ENCODE measurements at places on chromosomes 6 and 20.

DNA sequence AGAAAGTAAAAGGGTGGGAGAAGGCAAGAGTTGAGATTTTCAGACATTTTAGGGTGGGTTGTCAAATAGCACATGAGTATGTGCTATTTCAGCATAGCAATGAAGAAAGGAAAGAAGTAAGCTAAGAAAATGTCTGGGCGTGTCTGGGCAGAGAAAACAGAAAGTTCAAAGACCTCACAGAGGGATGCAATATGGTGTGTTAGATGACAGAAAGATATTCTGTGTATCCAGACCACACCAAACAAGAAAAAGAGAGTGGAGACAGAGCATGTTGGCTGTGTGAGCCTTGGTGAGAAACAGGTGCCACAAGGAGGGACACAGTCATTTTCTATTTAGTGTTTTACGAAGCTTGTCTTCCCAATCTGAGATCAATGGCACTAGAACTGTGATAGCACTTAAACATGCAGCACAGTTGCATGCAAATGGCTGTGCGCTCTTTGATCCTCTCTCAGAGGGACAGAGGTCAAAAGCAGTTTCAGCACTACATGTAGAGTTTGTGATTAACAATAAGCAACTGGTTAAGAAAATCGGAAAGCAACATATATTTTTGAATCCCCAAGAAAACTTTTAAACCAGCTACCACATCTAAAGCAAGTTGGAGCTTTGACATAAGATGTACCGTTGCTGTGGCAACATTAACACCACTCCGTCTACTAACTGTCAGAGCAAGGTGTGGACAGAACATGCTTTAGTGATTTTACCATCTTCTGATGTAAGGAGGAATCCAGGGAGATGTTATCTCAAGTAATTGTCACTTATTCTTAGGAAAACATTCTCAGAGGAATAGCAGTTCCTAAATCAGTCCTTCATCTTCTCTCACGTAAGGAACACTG lies 515.5 kb upstream of the NOX3 start:
- no peak for DNase-seq

- no peak for DNase-seq
These were observed 412.1 kb downstream of the PKHD1 start for GRCh38 chr6:51675020-51675921.

- no peak for DNase-seq
These were observed 4.1 kb upstream of the HLA-E start for GRCh38 chr6:30485236-30485635.

GRCh38 chr6:70707893-70708292 lies 40.2 kb downstream of the SMAP1 start:
- no peak for DNase-seq

- no peak for DNase-seq
These were observed 141.8 kb upstream of the BMP5 start for GRCh38 chr6:56017198-56017597.

GRCh38 chr6:72703093-72703492 lies 81.2 kb downstream of the KCNQ5 start:
- no peak for DNase-seq

GRCh38 chr6:17397764-17398194 lies 4.4 kb downstream of the CAP2 start:
- peak; percentile 15 for DNase-seq

- DNase-seq = peak; percentile 52
These were observed 3.3 kb downstream of the VEGFA start for GRCh38 chr6:43773050-43773979.

DNA sequence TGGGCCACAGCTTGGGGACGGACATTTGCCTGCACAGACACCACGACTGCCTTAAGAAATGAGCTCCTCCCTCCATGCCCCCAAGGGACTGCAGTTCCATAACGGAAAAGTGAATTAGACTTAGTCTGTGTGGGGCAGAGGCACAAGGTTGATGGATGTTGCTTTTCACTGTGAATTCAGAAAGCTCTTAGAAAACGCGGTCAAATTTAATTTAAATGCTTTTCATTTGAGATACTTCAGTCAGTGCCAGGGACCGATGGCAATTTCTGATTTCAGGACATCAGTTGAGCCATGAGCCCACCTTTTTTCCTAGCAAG lies 356.4 kb downstream of the KIF16B start:
- DNase-seq = no peak

GRCh38 chr6:11093376-11093625 lies 333 bp upstream of the SMIM13 start:
- DNase-seq = no peak

DNA sequence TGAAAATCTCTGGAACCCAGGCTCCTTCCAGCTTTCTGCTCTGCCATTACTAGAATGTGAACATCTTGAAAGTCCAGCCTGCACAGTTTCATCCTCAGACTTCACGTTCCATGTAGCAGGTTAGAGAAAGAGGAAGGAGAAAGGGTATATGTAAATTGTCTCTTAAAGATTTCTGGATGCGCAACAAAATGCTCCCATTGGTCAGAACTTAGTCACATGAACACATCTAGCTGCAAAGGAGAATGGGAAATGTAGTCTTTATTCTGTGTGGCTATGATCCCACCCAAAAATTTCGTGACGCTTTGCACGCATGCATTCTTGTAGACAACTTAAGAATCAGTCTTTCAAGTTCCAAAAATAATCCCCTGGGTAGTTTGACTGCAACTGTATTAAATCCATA lies 46.4 kb upstream of the CHD6 start:
- no peak for DNase-seq

DNA sequence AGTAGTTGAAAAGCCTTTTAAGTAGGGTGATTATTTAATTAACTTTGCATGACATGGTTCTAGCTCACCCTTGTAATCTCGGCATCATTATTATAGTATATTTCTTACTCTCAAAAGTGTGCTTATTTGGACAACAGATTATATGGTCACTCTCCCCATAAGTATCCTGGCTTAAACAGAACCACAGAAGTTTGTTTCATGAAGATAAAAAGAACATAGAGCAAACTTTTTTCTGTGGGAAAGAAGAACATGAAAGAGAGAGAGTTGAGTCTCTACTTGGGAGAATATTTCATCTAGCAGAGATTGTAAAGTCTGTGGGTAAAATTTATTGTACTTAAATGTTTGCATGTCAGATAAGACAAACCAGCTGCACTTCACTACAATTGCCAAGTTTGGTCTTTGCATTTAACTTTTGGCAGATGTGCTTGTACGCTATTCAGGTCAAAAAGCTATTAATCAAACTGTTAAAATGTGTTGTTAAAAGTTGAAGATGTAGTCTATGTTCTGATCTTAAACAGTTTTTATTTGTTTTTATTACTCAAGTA lies 33.4 kb upstream of the PRIM2 start:
- DNase-seq = peak; percentile 76

- DNase-seq = peak; percentile 55
These were observed 611 bp upstream of the RAB22A start for GRCh38 chr20:58308680-58309527.

DNA sequence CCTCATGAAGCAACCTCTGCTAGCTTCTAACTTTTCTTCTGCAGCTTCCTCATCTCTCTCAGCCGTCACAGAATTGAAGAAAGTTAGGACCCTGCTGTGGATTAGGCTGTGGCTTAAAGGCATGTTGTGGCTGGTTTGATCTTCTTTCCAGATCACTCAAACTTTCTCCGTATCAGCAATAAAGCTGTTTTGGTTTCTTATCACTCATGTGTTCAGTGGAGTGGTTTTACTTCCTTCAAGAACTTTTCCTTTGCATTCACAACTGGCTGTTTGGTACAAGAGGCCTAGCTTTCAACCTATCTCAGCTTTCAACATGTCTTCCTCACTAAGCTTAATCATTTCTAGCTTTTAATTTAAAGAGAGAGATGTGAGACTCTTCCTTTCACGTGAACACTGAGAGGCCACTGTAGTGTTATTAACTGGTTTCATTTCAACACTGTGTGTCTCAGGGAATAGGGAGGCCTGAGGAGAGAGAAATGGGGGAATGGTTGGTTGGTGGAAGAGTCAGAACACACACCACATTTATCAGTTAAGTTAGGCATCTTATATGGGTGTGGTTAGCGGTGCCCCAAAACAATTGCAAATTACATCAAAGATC lies 17.2 kb downstream of the ZSCAN23 start:
- no peak for DNase-seq

GRCh38 chr20:16048876-16049275 lies 524.4 kb downstream of the KIF16B start:
- DNase-seq = no peak

- peak; percentile 33 for DNase-seq
These were observed 18.0 kb upstream of the DSE start for GRCh38 chr6:116352515-116353471.

DNA sequence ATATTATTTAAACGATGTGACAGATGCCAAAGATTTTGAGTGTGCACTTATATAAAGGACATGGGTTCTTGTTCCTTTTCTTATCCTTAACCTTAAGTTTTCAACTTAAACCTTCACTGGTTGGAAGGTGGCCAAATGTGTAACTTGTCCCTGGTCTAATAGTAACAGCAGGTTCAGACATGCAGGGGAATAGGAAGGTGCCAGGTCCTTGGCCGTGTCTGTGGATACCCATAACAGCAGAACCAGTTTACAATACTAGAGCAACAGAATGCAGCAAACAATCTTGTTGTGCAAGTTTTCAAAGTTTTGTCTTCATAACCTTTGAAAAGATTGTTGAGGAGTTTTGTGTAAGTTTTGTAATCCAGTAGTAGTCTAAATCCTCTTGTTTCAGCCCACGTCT lies 4.4 kb downstream of the MYB start:
- DNase-seq = no peak

GRCh38 chr20:9200620-9201019 lies 131.7 kb downstream of the PLCB4 start:
- no peak for DNase-seq

DNA sequence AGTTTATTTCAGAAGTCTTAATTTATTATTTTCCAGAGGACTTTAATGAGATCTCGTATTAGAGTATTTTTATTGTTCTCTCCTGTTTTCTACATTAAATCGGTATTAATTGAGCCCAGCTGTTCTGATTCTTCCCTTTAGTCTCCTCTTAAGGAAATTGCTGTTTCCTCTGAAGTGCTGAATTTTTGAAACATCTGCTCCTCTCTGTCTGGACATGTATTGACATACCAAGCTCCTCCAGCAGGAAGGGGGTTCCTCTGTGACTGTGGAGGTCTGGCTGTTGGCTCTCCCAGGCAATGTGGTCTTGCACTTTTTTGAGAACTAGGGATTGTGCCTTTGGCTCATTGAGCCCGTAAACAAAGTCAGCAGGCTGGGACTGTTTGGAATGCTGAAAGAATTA lies 74.9 kb downstream of the MAP3K4 start:
- DNase-seq = no peak

- DNase-seq = no peak
These were observed 232.0 kb downstream of the IBTK start for GRCh38 chr6:82015526-82015925.

GRCh38 chr6:15715060-15715459 lies 52.2 kb upstream of the DTNBP1 start:
- DNase-seq = no peak

GRCh38 chr6:84150705-84151104 lies 76.7 kb downstream of the CEP162 start:
- no peak for DNase-seq
